ENCODE measurements at places on chromosomes 5 and 9.

DNA sequence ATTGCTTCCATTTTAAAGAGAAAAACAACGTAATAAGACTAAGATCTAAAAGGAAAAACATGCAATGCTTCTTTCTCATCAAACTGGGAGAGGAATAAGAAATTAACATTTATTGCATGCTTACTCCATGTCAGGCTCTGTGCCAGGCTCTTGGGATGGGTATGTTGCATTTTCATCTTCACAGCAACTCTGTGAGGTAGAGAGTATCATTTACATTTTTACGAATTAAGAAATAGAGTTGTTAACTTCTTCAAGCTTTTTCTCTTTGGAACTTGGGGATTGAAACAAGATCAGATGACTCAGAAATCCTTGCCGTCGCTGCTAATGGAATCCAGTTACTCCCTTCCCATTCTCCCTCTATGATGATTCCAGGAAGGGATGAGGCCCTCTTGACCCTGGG is 39.5 kb downstream of the PDE8B start:
- DNase-seq, result no peak

GRCh38 chr5:150410524-150411244 is 2.0 kb downstream of the CD74 start:
- no peak for DNase-seq

GRCh38 chr5:761854-762710 is 22.4 kb downstream of the ZDHHC11B start:
- DNase-seq, result no peak

DNA sequence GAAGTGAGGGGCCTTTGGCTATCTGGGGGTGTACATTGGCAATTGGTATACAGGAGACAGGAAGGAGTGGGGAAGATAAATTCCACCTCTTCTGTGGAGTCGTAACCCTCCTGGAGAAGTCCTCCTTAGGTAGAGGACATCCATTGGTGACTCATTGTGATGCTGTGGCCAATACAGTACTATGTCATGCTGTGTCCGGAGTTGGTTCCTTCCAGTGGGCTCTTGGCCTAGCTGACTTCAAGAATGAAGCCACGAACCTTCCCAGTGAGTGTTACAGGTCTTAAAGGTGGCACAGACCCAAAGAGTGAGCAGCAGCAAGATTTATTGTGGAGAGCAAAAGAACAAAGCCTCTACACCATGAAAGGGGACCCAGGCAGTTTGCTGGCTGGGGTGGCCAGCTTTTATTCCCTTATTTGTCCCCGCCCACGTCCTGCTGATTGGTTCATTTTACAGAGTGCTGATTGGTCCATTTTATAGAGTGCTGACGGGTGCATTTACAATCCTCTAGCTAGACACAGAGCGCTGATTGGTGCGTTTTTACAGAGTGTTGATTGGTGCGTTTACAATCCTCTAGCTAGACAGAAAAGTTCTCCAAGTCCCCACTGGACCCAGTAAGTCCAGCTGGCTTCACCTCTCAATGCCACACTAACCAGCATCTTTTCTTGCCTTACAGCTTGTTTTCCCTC is 37.3 kb upstream of the FBP1 start:
- DNase-seq, result no peak
